Cerebellar cortex (tissue), 1 donor: ENCODE measurements at places on chromosomes 13 and 19.

- DNase-seq = peak; percentile 38
Observed at GRCh38 chr19:40225440-40226305, 816 bp downstream of the CCNP start.

DNA sequence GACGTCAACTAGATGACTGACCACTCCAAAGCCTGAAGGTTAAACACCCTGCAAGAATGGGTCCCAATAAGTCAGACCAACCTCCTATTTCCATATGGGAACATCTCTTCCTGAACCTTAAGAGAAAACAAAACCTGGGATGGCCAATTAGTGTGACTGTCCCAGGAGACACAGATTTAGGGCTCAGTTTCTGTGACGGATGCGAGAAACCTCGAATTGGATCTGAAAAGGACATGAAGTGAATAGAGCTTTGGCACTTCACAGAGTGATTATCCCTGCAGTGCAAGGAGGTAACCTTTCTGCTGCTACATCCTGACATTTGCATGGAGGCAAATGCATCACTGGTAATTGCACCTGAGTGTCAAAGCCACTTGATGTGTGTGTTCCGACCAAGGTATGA lies 442.2 kb upstream of the KLF12 start:
- peak; percentile 26 for DNase-seq

DNA sequence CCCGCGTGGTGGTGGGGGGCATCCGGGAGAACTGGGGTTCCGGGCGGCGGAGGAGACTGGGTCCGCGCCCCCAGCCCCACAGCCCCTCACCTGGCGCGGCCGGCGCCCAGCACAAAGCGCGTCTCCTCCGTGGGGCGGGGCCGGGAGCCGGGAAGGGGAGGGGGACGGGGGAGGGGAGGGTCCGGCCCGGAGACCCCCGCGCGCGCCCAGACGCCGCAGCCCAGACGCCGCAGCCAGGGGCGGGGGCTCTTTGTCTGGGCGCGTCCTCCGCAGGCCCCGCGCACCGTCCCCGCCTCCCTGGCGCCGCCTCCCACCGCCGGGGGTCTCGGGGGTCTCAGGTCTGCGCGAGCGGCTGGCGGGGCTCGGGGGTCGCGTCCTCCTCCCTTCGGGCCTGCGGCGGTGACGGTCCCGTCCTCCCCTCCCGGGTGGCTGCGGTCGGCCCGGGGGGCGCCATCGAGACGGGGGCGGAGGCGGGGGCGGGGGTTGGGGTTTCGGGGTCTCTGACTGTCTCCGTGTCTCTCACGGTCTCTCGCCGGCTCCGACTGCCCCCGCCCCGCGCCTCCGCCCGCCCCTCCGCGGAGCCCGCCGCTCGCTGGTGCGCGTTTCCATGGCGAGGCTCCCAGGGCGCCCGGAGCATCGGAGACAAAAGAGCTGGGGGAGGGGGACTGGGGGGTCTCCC lies at the start of gene PLPPR3:
Gene PLPPR3, minus strand, starts transcription at position 131 of the 679 bp plus-strand sequence. CDS start 396 bp downstream, outside the sequence.
- DNase-seq = no peak

- DNase-seq = no peak
Observed at GRCh38 chr13:41561170-41561569, 103.8 kb downstream of the RGCC start.

- no peak for DNase-seq
Observed at GRCh38 chr13:41313117-41313516, 2.0 kb downstream of the NAA16 start.

DNA sequence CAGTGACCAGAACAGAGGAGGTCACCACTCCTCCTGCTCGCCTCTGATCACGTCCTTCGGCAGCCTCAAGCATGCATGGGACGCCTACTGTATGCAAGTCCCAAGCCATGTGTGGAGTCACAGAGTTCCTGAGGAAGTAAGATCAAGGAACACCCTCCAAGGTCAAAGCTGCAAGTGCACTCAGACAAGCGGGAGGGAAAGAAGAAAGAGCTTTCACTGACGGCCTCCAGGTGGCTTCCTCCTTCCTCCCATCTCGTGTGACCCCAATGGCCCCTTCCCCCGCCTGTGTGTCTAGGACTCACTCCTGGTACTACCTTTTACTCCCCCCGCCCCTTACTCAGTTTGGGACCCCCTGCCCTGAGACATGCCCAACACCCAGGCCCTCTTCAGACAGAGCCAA lies 6.1 kb downstream of the HAUS8 start:
- DNase-seq = no peak
